ENCODE measurements at places on chromosomes 2 and 18.

GRCh38 chr18:53193870-53194269 is 853.9 kb downstream of the DCC start:
- no peak for DNase-seq

- DNase-seq, result no peak
Measured at GRCh38 chr2:203989521-203989920, 53.0 kb downstream of the ICOS start.

DNA sequence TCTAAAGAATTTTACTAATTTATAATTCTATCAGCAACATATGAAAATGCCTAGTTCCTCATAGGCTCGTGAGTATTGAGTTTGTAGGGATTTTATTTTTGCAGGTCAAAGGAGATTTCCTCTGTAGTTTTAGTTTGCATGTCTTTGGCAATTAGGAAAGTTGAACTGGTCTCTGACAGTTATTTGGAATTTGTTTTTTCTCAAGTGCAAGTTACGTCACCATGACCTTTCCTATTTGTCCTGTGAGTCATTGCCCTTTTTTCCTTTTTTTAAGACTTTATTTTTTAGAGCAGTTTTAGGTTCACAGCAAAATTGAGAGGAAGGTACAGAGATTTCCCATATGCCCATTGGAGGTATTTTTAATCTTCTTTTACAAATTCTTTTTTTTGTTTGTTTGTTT is 29.0 kb downstream of the RAMP1 start:
- no peak for DNase-seq

DNA sequence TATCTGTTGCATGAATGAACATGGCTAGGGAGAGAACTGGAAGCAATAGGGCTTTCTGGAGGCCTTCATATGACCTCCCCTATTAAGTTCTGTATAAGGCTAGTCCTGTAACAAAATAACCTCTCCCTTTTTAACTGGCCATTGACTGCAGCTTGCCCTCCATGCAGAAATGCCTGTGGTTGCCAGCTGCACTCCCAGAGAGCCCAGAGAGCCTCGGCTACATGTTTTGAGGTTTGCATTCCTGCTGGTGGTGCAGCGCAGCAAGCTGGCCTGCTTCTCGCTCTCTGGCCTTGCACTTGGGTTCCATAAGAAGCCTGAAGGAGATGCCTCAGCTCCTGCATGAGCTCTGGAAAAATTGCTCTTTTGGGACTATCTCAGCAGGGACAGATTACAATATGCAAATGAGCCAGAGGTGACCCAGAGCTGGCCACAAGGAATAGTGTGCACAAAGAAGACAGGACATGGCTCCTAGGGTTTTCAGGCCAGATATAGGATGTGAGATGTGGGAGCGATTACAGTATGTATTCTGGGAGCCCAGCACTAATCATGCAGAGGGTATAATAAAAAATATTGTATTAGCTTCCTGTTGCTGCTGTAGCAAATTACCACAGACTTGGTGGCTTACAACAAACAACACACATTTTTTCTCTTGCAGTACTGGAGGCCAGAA is 186.7 kb downstream of the INSIG2 start:
- DNase-seq, result no peak

- DNase-seq, result no peak
Measured at GRCh38 chr2:101551336-101551888, 76.5 kb upstream of the RFX8 start.

DNA sequence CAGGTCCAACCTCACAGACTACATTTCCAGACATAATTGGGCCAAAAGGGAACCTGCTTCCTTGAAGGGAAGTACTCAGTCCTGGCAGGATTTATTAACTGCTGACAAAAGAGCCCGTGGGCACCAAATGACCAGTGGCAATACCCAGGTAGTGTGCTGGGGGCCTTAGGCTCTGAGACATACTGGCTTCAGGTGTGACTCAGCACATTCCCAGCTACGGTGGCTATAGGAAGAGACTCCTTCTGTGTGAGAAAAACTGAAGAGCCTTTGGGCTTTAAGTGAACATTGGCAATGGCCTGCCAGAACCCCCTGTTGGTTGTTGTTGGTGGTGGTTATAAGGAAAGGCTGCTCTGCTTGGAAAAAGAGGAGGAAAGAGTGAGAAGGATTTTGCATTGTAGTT is 401.8 kb downstream of the KCNJ3 start:
- DNase-seq, result no peak

DNA sequence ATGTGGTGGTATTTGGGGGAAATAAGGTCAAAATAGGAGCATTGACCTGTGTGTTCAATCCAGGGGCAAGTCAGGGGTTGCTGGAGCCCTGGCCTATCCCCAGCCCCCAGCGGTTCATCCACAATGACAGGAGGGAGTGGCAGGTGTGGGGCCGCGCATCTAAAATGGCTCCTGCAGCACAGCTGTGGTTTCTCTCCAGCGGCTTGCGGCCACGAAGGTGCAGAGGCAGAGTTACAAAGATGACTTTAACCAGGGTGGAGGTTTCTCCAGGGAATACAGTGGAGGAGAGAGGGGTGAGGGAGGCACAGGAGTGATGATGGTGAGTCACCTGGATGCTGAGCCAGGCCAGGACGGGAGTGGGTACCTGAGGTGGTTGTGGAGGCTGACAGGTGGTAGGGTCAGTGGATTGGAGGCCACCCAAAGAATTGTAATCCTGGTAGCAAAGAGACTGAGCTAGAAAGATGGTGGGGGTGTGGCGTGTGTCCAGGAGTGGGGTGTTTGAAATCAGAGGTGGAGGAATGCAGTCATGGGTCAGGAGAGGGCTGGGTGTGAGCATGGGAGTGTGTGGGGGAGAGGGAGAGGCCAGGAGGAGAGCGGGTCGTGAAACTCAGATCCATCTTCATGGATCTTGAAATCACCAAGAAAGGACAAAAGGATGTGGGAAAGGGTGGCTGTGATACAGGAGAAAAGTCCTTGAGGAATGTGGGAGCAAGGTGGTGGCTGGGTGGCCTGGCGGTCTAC is 83.2 kb downstream of the CTIF start:
- DNase-seq, result no peak

GRCh38 chr2:9668687-9669345 is 38.0 kb upstream of the YWHAQ start:
- no peak for DNase-seq

DNA sequence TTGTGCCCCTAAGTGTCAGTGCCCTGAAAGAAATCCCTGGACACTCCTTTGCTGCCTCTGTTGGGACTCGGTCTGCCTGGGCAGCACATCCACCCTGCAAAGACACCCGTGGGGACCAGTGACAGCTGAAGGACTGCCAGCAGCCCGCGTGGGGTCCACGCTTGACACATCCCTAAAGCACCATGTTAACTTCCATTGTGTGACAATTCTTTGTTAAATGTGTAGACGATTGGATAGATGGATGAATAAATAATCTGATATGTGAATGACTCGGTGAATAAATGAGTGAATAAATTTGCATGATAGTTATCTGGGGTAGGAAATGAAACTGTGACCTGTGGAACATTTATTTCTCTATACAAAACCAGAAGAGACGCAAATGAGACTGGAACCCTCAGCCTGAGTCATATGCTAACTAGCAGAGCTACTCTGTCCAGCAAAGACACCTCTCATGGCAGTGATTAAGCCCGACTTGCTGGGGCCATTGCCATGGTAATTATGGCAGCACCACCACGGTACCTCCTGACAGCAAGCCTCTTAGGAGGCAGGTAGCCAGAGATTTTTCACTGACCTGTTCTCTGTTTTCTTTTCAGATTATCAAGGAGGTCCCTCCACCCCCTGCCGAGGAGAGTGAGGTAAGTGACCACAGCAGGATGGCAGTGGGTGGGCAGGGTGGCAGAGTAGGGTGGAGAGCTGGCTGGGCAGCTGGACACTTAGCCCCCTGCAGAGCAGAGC is 156.8 kb downstream of the ANTXR1 start:
- DNase-seq, result no peak

DNA sequence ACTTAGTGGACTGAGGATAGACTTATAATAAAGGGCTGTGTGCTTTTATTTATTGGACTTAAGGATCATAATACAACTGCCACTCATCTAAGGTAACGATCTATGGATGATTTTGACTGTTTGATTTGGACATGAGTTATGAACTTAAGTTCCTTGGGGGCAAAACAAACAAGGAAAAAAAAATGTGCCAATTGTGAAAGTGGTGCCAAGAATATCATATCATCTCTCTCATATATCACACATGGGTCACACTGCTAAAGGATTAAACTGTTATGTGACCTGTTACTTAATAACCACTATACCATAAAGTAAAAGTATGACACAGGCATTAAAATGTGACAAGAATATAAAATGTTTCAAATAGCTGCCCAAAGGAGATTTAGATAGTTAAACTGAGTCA is 886.3 kb downstream of the ERBB4 start:
- DNase-seq, result no peak

DNA sequence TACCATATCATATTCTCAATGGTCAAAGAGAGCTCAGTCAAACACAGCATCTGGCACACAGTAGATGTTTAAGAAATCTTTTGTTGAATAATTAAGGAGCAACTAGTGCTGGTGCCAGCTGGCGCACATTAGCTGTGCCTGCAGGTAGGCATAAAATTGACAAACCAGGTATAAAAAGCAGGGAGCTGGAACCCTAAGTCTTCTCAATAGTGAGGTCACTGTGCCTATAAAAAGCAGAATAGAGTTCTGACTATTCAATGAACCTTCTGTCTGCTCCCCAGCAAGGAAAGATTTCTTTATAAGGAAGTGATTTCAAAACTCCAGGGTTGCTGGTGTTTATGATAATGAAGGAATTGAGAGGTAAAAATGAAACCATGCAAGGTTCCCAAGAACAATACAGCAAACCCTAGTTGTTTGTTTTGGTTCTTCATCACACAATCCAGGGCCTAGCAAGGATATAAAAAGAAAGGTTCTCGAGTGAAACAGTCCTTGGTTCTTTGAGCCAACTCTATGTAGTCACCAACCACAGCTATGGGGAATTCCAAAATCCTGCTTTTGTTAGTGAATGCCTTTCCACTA is 76.1 kb downstream of the THADA start:
- no peak for DNase-seq

GRCh38 chr2:205390866-205391265 is 291.4 kb upstream of the NRP2 start:
- no peak for DNase-seq

DNA sequence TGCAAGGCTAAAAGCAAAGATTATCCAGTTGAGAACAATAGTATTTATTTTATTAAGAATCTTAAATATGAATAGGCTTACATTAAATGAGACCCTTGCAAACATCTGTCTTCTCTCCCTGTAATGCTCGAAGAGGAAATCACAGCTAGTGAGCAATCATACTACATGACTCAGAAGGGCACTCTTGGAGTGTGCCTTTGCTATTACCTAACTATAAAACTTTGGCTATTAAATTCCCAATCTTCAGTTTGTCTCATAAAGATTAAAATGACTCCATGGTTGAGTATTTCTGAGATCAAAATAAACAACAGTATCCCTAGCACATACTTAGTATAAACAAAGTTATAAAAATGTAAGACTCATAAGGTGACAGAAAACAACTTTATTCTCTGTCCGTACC is 296.9 kb downstream of the KCNJ3 start:
- DNase-seq, result no peak

- DNase-seq, result no peak
Measured at GRCh38 chr2:37189452-37190153, 1.1 kb upstream of the SULT6B1 start.

GRCh38 chr2:233799716-233800115 is 21.6 kb downstream of the MROH2A start:
- no peak for DNase-seq

DNA sequence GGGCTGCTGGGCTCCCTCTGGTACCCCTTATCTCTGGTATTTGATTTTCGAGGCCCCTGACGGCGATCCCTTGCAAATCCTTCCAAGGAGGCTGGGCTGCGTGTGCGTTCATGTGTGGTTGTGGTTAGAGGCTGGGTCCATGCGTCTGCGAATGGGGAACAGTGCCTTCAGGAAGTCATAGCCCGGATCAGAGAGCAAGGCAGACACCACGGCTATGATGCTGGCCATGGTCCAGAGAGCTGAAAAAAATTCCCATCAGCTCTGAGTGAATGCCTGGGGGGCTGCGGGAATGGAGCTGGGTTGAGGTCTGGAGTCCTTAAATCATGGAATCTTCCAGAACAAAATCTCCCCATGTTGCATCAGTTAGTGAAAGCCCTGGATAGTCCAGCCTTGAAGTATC is 145.5 kb downstream of the ACKR3 start:
- no peak for DNase-seq

DNA sequence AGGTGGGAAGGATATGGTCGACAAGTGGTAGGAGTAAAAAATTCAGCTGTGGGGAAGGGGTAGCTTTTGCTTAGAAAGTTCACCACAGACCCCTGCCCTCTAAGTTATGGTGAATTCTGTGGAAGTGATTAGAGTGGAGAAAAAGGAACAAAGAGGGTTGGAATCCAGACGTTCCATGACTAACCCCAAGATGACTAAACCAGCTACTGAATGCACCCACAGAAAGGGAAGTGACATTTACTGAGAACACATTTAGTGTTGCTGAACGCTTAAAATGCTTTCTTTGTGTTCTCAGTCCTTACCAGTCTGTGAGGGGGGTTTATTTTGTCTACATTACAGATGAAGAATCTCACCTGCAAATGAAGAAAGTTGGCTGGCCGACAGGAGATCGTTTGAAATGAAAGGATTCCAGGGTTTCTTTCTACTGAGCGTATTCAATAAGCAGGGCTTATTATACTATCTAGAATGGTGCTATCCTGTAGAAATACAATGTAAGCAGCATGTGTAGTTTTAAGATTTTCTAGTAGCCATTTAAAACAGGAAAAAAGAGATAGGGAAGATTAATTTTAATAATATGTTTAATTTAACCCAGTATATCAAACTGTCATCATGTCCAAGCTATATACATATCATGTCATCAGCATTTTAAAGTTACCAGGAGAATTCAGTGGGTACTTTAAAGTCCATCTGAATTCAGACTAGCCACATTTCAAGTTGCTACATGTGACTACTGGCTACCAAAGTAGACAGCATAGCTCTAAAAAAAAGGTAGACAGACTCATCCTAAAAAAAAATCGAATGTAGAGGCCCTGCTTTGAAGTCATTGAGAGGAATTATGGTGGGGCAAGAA is 60.1 kb downstream of the LIMS1 start:
- DNase-seq, result no peak

GRCh38 chr2:196925051-196925767 is 1.3 kb downstream of the PGAP1 start:
- no peak for DNase-seq

- peak; percentile 61 for DNase-seq
Measured at GRCh38 chr2:70647873-70648481, 94.4 kb upstream of the TGFA start.

DNA sequence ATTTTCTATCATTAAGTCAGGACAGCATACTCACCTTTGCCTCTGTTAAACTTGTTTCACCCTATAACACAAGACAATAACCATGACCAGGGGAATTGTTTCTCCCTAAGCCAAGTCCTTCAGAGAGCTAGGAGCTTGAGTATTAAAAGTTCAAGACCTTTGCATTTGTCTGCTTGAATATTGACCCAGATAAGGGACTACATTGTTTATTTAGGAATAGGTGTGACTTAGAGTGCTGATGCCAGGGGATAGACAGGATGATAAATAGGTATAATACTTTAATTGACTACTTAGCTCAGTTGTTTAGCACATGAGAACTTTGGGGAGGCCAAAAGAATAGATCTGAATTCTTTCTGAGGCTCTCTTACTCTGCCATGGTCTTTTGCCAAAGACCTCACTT is 185.8 kb downstream of the FMNL2 start:
- no peak for DNase-seq

GRCh38 chr18:75047240-75047961 is 161.5 kb downstream of the PTGR3 start:
- DNase-seq, result no peak

All from activated T-helper 1 cell treated with anti-CD3 and anti-CD28 coated beads, Interleukin-2, amount 50 U/mL, for 16 hours (primary cell).